ENCODE measurements at places on chromosomes 4 and X.

- H3K4me3 ChIP-seq: no peak overlapping the region
- no peaks in the 10 kb centered on the region for H3K27me3 ChIP-seq
- peak overlapping the region; percentile 75 for H3K27ac ChIP-seq
- H3K36me3 ChIP-seq: peaks cover 97% of the 10 kb centered on the region
- no peak for DNase-seq
Measured at GRCh38 chr4:2829933-2830451, 13.7 kb upstream of the ADD1 start.

DNA sequence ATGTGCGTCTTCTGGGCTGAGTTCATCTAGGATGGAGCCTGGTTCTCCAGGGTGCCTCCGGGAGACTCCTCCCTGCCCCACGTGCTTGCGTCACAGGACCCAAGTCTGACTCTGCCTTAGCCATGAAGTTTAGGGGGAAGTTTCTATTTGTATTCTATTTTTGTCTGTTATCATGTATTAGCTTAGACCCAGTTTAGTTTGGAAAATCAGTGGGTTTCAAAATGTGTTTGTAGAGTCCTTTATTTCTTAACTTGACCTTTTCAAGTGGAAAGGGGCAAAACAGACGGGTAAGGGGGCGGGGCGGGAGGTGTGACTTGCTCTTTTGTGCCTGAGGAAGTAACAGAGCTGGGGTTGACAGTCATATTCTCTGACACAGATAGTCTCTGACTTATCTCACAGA, 86.0 kb downstream of the HTT start:
- DNase-seq: no peak
- H3K27me3 ChIP-seq: no peaks in the 10 kb centered on the region
- no peak overlapping the region for H3K27ac ChIP-seq

- H3K4me1 ChIP-seq: no peaks in the 10 kb centered on the region
- peak; percentile 90 for DNase-seq
- no peak overlapping the region for H3K27ac ChIP-seq
- H3K27me3 ChIP-seq: no peaks in the 10 kb centered on the region
- H3K36me3 ChIP-seq: no peaks in the 10 kb centered on the region
Measured at GRCh38 chr4:23333946-23334878, 555.6 kb downstream of the PPARGC1A start.

DNA sequence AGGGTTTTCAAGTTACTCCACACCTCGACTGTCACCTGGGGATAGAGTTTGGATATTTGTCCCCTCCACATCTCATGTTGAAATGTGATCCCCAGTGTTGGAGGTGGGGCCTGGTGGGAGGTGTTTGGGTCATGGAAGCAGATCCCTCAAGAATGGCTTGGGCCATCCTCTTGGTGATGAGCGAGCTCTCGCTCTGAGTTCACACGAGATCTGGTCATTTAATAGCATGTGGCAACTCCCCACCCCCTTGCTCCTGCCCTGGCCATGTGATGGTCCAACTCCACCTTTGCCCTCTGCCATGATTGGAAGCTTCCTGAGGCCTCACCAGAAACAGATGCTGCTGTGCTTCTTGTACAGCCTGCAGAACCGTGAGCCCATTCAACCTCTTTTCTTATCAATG, 8.3 kb downstream of the CTAG1A start:
- H3K4me3 ChIP-seq: no peak overlapping the region
- H3K27ac ChIP-seq: no peak overlapping the region
- H3K4me1 ChIP-seq: peaks cover 7% of the 10 kb centered on the region
- no peaks in the 10 kb centered on the region for H3K36me3 ChIP-seq
- H3K27me3 ChIP-seq: peaks cover 54% of the 10 kb centered on the region
- no peak for DNase-seq

DNA sequence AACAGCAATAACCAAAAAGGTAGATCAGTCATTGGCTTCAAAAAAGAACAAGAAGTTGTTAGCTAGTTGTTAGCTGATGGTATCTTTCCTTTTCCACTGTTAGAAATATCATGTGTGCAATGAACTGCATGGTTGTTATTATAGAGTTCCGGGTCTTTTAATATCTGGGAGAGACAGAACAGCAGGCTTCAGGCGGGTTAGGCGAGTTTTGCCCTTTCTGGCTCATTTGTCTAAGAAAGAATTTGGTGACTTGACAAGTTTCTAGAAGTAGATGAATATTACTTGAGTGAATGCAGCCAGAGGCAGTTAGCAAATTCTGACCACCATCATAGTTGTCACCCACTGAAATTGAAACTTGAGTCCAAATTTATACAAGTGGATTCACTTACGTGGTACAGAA, 88.9 kb upstream of the MID1 start:
- no peak overlapping the region for H3K27ac ChIP-seq
- H3K27me3 ChIP-seq: no peaks in the 10 kb centered on the region
- H3K4me1 ChIP-seq: no peaks in the 10 kb centered on the region

GRCh38 chr4:152885185-152885584, 50.9 kb upstream of the FHDC1 start:
- no peaks in the 10 kb centered on the region for H3K36me3 ChIP-seq
- no peak overlapping the region for H3K4me3 ChIP-seq
- DNase-seq: no peak
- H3K27me3 ChIP-seq: no peaks in the 10 kb centered on the region
- no peak overlapping the region for H3K27ac ChIP-seq

GRCh38 chr4:133839326-133839725, 362.3 kb downstream of the PABPC4L start:
- H3K27me3 ChIP-seq: no peaks in the 10 kb centered on the region
- H3K4me3 ChIP-seq: no peak overlapping the region
- H3K27ac ChIP-seq: no peak overlapping the region
- no peaks in the 10 kb centered on the region for H3K36me3 ChIP-seq

GRCh38 chrX:1537031-1537715, at the start of gene P2RY8:
Gene P2RY8, minus strand, starts transcription at chrX:1537185. Its CDS starts 70,627 bp downstream, at chrX:1466558.
- H3K27ac ChIP-seq: no peak within 1 kb of the TSS
- H3K27me3 ChIP-seq: no peaks in the 10 kb centered on the region
- peak within 1 kb of the TSS; percentile 37 for H3K4me3 ChIP-seq

DNA sequence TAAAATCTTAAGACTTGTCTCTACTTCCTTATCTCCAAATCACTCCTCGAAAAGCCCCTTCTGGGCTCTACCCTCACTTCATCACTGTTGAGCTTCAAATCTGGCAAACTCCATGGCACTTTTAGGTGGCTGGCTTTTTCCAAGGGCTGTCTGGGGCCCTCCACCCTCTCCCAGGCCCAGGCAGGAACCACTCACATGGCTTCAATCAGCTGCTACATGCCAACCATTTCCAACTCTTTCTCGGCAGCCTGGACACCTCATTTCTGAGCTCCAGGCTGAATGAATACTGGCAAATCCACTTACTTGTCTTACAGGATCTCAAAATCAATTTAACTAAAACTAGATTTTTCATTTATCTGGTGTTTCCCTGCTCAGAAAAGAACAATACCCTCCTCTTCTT, 22.0 kb downstream of the USP46 start:
- no peak overlapping the region for H3K4me3 ChIP-seq
- no peak overlapping the region for H3K27ac ChIP-seq
- DNase-seq: no peak
- peaks cover 5% of the 10 kb centered on the region for H3K4me1 ChIP-seq

GRCh38 chrX:70279081-70279480, 2.9 kb upstream of the RAB41 start:
- H3K27ac ChIP-seq: no peak overlapping the region
- peaks cover 14% of the 10 kb centered on the region for H3K36me3 ChIP-seq
- no peaks in the 10 kb centered on the region for H3K4me1 ChIP-seq

- H3K4me1 ChIP-seq: no peaks in the 10 kb centered on the region
- H3K36me3 ChIP-seq: no peaks in the 10 kb centered on the region
- H3K27me3 ChIP-seq: no peaks in the 10 kb centered on the region
Measured at GRCh38 chrX:149881081-149881711, at the start of gene MAGEA8. Gene MAGEA8, plus strand, starts transcription at chrX:149881183. Its CDS starts 3,090 bp downstream, at chrX:149884273.

DNA sequence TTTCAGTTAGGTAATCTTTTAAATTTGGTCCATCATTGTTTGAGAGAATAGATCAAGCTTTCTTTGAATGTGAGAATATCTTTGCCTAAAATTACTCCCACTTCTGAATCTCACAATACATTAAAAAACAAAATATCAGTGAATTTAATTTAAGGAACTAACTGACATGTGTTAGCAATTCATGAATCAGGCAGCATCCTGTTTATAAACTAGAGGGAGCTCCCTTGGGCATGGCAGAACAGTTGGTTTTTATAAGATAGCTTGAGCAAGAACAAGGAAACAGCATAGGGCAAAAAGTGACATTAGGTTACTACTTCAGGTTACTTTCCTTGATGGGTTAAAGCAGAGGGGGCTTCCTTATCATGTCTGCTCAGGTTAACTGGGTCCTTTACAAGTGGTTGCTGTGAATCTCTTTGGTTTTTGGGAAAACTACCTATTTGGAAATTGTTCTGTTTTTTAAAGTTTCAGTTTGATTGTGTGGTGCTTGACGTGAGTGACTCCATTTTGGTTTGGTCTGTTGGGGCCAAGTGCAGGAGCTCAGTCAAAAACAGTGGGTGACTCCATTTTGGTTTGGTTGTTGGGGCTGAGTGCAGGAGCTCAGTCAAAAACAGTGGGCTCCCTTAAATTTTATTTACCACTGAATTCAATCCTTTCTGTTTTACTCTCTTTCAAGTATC, 68.0 kb downstream of the PPEF2 start:
- H3K4me1 ChIP-seq: no peaks in the 10 kb centered on the region
- DNase-seq: no peak
- H3K27me3 ChIP-seq: no peaks in the 10 kb centered on the region
- H3K36me3 ChIP-seq: no peaks in the 10 kb centered on the region

DNA sequence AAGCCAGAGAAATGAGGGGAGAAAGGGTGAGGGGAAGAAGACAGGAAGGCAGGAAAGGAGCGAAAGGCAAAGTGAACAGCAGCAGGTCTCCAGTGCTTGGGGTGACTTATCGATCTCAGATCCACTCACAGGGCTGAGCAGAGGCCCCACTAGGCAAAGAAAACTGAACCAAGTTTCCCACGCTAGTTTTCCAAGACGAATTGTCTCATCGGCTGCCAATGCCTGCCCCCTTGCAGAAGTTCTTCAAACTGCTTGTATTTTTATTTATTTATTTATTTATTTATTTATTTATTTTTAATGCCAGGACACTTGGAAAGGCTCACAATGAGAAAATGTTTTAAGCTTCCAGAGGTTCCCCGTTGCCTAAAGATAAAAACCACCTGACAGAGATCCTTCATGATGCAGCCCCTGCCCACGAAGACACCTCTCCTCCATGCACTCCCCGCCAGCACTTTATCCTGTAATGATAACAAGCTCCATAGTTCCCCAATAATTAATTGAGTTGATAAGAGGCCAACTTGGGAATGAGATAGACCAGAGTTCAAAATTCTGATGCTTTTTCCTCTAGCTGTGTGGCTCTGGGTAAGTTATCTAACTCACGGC, 43.2 kb downstream of the QDPR start:
- no peaks in the 10 kb centered on the region for H3K4me1 ChIP-seq
- H3K27ac ChIP-seq: no peak overlapping the region
- peak; percentile 65 for DNase-seq

DNA sequence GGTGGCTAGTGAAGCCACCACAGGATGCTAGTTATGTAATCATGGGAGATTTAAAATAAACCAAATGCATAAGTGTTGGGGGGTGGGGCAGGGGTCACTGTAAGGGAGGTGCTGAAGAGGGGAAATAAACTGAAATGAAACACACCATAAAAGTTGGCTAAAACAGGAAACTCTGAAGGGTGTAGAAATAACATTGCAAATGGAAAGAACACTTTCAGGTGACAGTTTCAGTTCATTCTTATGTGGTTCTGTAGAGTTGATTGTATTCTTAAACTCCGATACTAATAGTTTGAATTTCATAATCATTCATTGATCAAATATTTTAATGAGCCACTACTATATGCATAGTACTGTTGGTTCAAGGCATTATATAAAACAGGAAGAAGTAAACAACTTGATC, 80.1 kb downstream of the HDAC8 start:
- no peak for DNase-seq
- H3K4me3 ChIP-seq: no peak overlapping the region
- peaks cover 19% of the 10 kb centered on the region for H3K36me3 ChIP-seq
- no peaks in the 10 kb centered on the region for H3K4me1 ChIP-seq
- H3K27me3 ChIP-seq: peaks cover 11% of the 10 kb centered on the region

DNA sequence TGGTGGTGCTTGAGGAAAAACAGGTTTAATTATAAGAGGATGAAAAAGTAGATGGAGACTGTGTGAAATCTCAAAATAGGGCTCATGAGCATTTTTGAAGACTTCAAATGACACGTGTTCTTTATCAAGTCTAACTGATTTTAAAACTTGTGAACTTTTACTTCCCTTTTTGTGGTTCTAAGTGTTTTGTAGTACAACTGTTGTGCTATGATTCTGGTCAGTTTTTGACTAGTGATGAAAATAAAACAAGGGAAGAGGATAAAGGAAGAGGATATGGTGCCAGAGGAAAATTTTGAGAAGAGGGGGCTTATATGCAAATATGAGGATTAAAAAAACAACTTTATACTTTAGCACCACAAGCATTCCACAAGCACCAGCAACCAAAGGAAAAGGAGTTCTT, 644.0 kb downstream of the RPA4 start:
- H3K4me1 ChIP-seq: no peaks in the 10 kb centered on the region
- H3K4me3 ChIP-seq: no peak overlapping the region
- H3K36me3 ChIP-seq: no peaks in the 10 kb centered on the region
- H3K27me3 ChIP-seq: no peaks in the 10 kb centered on the region

GRCh38 chr4:168604496-168605373, 107.9 kb downstream of the PALLD start:
- H3K27ac ChIP-seq: peak overlapping the region; percentile 76
- H3K4me3 ChIP-seq: no peak overlapping the region
- DNase-seq: peak; percentile 84

DNA sequence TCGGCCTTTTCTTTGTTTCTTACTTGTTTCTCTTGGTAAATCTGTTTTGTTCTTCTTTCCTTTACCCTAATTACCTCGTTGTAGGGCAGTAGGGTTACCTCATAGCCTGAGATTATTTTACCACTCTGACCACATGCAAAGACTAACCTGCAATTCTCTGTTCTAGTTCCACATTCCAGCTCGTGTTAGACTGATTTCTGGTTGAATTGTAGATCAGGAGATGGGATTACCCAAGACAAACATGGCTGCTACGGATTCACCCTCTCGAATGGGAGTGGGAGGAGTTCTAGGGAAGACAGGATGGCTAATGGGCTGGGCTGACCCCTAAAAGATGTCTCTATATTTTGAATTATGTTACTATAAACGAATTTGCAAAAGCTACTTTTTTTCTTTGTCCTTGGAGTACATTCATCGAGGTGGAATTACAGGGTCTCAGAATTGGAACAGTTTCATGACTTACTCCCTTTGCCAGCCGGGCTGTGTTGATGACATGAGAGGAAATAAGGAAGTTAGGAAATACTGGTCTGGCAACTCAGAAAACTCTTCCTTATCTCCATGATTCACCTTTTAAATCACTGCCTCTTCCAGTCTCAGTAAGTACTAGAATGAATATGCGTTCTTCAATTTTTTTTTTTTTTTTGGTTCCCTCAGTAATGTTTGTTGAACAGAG, 36.7 kb upstream of the FBXW7 start:
- H3K36me3 ChIP-seq: no peaks in the 10 kb centered on the region
- no peak overlapping the region for H3K4me3 ChIP-seq
- DNase-seq: peak; percentile 88
- H3K4me1 ChIP-seq: no peaks in the 10 kb centered on the region
- H3K27me3 ChIP-seq: no peaks in the 10 kb centered on the region

GRCh38 chr4:53105313-53105712, 243.2 kb downstream of the RASL11B start:
- H3K27me3 ChIP-seq: no peaks in the 10 kb centered on the region
- no peak overlapping the region for H3K27ac ChIP-seq
- no peak overlapping the region for H3K4me3 ChIP-seq
- no peaks in the 10 kb centered on the region for H3K36me3 ChIP-seq
- H3K4me1 ChIP-seq: no peaks in the 10 kb centered on the region
- DNase-seq: no peak
